ENCODE measurements at places on chromosomes 1 and 21.
A peak's percentile ranks its signal among the peaks of the same experiment; 100 is the strongest.

- DNase-seq: no peak
These were observed 13.6 kb upstream of the TARS2 start for GRCh38 chr1:150473659-150474058.

DNA sequence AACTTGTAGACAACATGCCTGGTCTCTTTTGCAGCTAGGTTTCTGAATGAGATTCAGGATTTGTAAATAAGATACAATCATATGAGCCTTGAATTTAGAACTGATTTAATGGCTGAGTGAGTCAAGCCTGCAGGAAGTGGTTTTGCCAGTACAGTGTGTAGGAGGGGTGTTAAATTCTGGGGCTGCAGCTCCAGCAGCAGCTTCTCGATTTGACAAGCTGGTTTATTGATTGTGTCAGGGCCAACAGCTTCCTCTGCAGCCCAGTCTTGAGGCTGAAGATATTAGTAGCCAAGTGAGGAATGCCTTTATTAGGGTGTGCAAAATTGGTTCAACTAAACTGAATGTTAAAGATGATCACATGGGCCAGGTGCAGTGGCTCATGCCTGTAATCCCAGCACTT, 11.5 kb upstream of the PLA2G5 start:
- DNase-seq: peak; percentile 69

DNA sequence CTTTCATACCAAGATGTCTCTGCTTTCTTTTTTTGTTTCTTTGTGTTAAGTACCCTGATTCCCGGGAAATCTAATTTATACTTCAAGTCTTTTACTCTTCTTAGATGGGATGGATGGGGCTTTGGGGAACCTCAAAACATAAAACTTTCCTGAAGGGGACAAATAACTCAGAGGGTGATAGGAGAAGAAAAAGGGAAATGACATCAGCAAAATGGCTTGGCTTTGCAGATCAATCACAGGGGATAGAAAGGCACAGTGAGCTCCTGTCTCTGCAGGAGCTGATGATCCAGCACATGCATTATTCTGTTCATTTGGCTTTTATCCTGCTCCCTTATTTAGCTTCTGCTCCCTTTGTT, 1.4 kb upstream of the CA14 start:
- no peak for DNase-seq

DNA sequence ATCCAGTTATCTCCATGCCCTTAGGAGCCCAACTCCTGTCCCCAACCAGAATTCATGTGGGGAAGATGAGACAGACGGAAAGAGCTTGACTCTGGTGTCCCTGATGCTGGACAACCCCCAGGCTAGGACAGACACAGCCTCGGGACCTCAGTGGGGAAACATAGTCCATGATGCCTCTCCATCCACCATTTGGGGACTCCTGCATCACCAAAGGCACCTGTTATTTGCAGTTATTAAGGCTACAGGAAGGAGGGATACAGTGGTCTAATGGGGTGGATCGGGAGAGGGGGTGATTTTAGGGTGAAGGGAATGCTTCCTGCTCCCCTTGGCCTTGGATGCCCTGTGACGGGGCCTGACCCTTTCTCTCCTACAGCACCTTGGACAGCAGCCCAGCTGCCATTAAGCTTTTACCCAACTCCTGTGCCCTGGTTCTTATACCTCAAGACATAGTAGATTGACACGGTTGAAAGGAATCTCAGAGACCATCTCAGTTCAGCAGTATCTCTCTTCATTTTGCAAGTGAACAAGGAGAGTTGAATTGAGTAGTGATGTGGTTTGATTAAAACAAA, 111.6 kb downstream of the MATN1 start:
- no peak for DNase-seq

- DNase-seq: no peak
These were observed 59.6 kb downstream of the ABL2 start for GRCh38 chr1:179169616-179170467.

GRCh38 chr1:1082239-1082775, 8.2 kb upstream of the RNF223 start:
- no peak for DNase-seq

GRCh38 chr1:53279296-53280200, 41.2 kb upstream of the MAGOH start:
- DNase-seq: no peak

DNA sequence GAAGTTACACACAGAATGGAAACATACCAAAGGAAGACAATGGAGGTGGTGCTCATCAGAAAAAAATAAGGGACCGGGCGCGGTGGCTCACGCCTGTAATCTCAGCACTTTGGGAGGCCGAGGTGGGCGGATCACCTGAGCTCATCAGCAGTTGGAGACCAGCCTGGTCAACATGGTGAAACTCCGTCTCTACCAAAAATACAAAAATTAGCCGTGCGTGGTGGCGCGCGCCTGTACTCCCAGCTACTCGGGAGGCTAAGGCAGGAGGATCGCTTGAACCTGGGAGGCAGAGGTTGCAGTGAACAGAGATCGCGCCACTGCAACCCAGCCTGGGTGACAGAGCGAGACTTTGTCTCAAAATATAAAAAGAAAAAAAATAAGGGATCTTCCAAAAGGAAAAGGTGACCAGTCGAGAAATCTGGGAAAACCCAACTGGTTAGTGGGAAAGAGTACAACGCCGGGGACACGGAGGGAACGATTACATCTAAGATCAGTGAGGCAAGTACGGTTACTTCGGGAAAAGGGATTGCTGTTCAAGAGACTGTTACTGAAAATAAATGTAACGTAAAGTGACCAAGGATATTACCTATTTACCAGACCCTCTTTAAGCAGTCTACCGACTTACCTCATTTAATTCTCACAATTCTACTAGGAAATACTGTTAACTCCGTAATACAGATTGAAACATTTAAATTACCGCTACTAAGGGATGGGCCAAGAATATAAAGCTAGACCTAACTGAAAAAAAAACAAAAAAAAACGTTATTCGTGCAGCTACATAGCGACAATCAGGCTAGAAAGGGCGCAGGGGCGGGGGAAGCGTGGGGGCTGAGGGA, 822 bp downstream of the CCT3 start:
- DNase-seq: no peak

DNA sequence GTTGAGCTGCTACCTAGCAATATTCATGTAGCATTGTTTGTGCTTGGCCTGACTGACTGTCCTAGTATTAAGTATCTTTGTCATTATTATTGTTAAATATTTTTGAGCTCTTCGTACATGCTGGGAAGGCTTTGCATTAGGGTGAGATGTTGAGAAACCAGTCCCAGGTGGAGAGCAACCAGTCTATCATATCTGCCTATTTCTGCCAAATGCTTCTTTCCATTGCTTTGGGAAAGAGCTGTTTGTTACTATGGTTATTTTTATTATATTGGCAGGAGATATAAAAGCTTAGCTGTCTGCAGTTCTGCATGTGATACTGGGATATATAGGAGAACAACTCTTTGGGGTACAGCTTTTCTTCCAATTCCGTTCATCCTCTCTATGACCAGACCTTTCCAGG, 85.1 kb downstream of the CLDN17 start:
- DNase-seq: no peak

DNA sequence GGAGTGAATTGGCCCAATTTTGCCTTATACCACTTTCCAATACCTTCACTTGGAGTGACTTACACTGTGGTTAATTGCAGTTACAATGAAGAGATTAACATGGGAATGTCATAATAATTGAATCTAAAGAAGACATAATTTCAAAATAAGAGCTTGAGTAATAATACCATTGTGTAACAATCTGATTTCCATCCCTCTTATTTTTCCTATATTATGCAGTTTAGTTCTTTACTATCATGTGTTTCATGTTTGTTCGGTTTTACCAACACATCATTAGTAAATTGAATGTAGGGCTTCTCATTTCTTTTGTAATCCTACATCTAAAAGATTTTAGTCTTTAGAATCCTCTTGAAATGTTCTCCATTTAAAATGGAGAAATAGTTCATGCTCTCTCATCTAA, 19.2 kb upstream of the XPR1 start:
- DNase-seq: no peak

DNA sequence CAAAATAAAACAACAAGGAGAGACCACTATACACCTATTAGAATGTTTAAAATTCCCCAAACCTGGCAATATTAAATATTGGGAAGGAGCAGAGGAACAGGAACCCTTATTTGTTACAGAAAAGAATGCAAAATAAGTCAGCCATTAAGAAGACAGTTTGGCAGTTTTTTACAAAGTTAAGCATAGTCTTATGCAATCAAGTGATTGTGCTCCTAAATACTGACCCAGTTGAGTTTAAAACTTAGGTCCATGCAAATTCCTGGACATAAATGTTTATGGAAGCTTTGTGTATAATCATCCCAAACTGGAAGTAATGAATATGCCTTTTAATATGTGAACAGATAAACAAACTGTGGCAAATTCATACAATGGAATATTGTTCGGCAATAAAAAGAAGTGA, 72.9 kb upstream of the RGS4 start:
- no peak for DNase-seq

DNA sequence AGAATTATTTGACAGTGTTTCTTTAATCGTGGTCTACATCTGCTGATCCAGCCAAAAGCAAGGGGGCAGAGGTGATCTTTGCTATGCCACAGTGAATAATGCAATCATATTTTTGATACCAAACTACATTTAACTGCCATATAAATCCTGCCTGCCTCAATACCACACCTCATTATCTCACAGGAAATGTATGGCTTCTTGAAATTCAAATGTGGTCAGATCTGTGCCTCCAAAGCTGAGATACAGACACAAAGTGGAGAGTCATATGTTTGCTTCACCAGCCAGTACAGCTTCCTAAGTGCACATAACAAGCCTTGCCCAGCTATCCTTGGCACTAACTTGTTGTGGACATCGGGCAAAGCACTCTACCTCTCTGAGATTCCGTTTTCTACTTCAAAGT, 250.0 kb upstream of the NFIA start:
- DNase-seq: no peak

- no peak for DNase-seq
These were observed 4.8 kb upstream of the RGS16 start for GRCh38 chr1:182608845-182609610.

GRCh38 chr1:201599548-201599947, 60.6 kb downstream of the NAV1 start:
- no peak for DNase-seq

GRCh38 chr1:8970870-8971337, 25.2 kb downstream of the CA6 start:
- DNase-seq: no peak

- no peak for DNase-seq
These were observed 36.2 kb downstream of the CLIC6 start for GRCh38 chr21:34705011-34705410.

DNA sequence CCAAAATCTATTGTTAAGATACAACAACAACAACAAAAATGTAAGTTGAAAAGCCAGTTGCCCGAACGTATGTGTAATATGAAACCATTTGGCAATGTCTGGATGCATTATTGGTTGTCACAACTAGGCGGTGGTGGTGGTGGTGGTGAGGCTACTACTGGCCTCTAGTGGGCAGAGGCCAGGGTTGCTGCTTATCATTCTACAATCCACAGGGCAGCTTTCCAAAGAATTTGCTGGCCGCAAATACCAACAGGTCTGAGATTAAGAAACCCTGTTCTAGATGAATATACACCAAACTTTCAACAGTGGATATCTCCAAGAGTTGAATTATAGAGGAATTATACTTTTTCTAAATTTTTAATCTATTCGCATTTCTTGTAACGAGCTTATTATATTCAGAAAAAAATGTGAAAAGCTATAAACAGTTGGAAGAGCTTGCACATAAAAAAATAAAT, 26.8 kb upstream of the ZNF697 start:
- DNase-seq: no peak

GRCh38 chr1:113861641-113862040, 9.9 kb downstream of the PTPN22 start:
- no peak for DNase-seq

- DNase-seq: peak; percentile 63
These were observed 45.5 kb downstream of the VPS13D start for GRCh38 chr1:12275370-12275769.

GRCh38 chr1:65469126-65469888, 48.8 kb downstream of the LEPR start:
- DNase-seq: no peak

- no peak for DNase-seq
These were observed 9.4 kb downstream of the TIAM1 start for GRCh38 chr21:31334648-31335121.
